Activated T-helper 1 cell treated with Interleukin-2 at 50 U/mL for 16 hours (primary cell): ENCODE measurements at places on chromosomes 12 and 14.

- DNase-seq: no peak
Observed at GRCh38 chr12:50568338-50569091, 63.7 kb downstream of the DIP2B start.

- DNase-seq: no peak
Observed at GRCh38 chr12:11477110-11477509, 81.7 kb upstream of the PRB2 start.

DNA sequence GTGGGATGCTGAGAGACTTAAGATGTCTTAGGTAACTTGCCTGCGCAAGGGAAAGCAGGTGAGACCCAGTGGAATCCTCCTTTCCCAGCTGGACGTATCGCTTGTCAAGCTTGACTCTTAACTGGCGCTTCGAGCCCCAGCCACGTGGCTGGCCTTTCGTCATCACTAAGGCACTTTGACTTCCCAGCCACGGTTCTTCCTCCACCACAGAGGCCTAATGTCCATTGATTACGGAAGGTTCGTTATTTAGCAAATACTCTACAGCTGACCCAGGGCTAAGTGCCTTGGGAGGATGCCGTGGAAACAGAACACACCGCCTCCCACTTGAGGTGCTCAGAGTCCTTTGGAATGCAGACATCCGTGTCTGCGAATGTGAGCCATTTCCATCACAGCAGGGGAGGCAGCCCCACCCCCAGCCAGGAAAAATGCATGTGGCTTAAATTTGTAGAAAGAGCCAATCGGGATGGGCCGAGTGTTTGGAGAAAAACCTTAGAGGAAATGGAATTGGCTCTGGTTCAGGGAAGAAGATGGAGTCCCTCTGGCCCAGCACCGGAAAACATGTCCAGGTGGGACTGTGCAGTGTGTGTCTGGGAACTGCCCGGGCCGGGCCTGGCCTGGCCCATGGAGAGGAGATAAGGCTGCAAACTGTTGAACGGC, 115.7 kb downstream of the PLXNC1 start:
- no peak for DNase-seq

DNA sequence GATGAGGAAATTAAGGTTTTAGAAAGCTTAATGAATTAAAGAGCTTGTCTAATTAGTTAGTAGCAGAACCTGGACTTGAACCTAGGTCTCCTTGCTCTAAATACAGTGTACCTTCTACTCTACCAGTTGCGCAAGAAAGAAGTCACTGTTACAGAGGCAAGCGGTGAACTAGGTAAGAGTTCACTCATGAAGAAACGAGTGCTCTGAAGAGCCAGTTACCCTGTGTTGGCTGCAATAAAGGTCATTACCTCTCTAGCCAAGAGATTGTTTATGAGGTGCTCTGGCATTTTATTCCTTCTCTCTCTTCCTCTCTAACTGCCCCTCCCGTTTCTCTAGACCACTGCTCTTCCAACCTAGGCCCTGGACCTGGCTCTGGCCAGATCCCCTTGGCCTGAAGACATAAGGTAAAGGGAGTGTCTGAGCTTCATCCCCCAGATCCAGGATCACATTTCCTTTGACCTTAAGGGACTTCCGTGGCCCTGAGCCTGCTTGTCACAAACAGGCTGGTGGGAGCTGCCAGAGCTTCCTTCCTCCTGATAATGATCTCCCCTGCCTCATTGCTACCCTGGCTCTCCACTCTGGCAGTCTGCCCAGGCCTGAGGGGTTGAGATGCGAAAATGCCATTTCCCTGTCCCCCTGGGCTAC, 1.9 kb downstream of the RNASE7 start:
- DNase-seq: no peak

GRCh38 chr12:56341616-56342015, 2.9 kb downstream of the IL23A start:
- DNase-seq: no peak

- no peak for DNase-seq
Observed at GRCh38 chr12:62520361-62520760, 53.7 kb downstream of the MON2 start.

DNA sequence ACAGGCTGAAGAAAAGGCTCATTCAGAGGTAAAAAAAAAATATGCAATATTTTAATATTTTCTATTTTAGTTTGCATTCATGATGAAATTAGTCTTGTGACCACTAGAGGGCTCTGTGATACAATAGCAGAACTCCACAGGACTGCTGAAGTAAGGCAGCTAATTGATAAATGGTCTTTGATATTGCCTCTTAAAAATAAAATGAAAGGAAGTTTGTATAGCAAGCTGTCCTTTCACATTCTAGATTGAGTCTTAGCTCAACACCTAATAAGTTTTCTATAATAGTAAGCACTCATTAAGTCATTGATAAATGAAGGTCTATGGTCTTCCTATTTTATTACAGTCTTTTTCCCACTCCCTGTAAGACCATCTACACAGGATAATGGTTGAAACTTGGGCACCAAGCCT, 315.7 kb downstream of the NAV3 start:
- no peak for DNase-seq

DNA sequence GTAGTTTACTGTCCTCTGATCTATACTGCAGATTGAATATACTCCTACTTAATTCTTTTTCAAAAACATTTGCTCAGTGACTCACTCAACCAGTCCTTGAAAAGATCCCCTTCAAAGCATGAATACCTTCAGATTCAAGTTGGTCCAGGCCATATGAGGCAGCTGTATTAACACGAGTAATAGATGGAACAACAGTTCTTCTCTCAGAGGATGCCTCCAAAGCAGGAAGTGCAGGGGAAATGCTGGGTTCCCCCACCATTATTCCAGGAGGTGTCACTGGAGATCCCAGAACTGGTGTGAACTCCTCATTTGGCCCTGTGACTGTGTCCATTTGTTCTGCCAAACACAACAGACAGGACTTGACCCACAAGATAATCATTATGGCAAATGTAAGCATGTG, 20.6 kb downstream of the ARMH4 start:
- no peak for DNase-seq

DNA sequence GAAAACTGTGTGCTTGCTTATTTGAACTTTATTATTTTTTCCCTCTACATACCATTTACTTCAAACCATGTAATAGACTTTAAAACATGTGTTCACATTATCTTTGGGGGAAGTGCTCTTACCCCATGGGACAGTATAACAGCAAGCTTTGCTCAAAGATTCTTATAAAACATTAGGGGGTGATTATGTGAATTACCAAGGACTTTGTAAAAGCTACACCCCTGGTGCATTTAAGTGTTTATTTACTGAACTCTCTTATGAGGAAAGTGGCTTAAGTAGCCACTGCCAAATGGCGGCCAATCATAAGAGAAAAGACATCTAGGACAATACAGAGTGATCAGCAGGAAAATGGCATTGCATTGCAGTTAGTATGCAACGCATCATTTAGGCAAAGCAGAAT, 70.3 kb downstream of the CAPZA3 start:
- no peak for DNase-seq

GRCh38 chr14:37903343-37904191, 304.1 kb upstream of the SSTR1 start:
- no peak for DNase-seq

- no peak for DNase-seq
Observed at GRCh38 chr12:64240781-64241180, 18.7 kb upstream of the KICS2 start.

- DNase-seq: no peak
Observed at GRCh38 chr12:50533203-50533584, 28.4 kb downstream of the DIP2B start.

DNA sequence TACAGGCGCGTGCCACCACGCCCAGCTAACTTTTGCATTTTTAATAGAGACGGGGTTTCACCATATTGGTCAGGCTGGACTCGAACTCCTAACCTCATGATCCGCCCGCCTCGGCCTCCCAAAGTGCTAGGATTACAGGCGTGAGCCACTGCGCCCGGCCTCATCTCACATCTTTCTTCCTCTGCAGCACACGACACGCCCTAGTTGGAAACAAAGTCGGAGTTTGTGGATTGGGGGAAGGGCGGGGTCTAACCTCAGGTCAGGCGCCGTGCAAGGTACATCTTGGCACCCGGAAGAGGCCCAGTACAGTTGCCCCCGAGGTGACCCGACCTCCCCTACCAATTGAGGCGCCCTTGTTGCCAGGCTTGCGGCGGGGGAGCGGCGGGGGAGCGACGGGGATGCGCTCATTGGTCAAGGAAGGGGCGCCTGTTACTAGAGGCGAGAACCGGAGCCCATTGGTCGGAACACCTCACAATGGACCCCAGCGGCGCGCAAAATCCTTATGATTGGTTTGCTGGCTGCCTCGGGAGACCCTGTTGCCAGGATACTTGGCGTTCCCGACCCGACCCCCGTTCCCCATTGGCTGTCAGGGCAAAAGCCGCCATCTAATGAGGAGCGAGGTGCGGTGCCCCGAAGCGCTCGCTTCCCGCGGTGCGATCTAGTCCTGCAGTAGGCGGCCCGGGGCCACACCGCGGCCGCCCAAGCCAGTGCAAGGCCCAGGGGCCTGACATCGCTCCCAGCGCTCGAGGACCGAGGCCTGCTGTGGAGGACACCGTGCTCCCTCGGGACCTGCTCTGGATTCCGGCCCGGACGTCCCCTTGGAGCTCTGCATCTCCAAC, at the start of gene REC8:
Gene REC8, plus strand, starts transcription at position 659 of the 839 bp plus-strand sequence. CDS start 473 bp downstream, outside the sequence.
- DNase-seq: peak; percentile 49

- no peak for DNase-seq
Observed at GRCh38 chr12:6978188-6978587, 7.5 kb downstream of the EMG1 start.

DNA sequence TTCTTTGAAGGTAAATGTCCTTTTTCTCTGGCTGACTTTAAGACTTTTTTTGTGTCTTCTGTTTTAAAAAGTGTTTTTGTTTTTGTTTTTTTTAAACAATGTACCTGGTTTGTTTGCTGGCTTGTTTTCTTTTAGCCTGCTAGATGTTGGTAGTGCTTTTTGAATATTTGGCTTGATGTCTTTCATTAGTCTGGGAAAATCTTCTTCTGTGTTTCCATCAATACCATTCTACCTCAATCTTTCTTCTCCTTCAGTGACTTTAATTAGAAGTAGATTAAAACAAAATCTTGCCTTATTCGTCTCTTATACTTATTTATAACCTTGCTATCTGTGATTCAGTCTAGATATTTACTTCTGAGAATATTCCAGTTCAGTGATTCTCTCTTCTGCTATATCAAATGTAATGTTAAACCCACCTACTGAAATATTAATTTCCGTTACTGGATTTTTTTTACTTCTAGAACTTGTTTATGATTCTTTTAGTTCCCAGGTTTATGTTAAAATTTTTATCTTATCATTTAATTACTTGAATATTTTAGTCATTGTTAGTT, 21.5 kb downstream of the LMNTD1 start:
- no peak for DNase-seq

DNA sequence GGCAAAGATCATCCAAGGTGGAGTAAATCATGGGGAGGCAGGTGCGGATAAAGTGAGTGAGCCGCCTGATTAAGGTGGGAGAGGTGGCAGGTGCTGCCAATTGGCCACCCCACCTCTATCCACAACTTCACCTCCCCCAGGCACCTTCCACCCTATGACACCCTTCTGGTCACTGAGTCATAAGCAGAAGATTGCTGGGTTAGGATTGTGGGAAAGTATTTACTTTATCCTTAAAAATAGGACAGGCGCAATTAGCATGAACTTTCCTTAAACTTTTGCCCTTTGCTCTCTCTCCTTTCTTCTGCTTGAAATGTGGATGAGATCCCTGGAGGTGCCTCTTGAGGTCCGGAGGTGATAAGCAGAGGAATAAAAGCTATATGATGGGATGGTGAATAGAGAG, 14.9 kb upstream of the BMP4 start:
- DNase-seq: no peak

DNA sequence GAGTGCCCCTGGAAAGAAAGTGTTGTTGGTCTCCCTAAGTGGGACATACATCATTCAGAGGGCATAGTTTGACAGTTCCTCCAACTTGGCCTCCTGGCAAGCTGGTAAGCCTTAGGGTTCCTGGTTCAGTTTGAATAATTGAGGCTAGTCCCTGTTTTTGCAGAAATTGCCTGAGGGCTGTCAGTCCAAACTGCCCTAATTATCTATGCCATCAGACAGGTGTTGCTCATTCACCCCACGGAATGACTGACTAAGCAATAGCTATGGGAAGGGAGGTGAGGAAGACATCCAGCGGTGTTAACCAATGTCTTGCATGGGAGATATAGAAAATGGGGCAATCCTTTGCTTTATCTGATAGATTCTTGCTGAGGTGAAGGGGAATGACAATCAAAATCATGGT, 37.6 kb downstream of the SPTSSA start:
- DNase-seq: no peak

- no peak for DNase-seq
Observed at GRCh38 chr12:104499668-104500332, 43.1 kb downstream of the CHST11 start.

- no peak for DNase-seq
Observed at GRCh38 chr14:38291681-38292467, 36.0 kb upstream of the CLEC14A start.

DNA sequence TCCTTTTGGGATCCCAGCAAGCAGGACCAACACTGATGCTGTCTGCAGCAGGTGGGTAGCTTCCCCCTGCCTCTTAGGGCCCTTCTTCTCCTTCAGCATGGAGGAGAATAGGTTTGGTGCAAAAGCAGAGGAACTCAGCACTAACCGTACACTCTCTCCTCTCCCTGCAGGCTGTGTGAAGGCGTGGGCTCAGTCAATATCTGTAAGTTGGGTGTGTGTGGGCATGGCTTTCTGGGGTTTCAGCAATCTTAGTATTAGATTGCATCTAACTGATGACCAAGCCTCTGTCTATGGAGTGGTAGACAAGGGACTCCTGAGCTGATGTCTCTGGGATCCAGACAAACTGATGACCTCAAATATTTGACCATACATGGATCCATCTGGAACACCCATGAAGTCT, 14.3 kb downstream of the KRT85 start:
- DNase-seq: no peak

DNA sequence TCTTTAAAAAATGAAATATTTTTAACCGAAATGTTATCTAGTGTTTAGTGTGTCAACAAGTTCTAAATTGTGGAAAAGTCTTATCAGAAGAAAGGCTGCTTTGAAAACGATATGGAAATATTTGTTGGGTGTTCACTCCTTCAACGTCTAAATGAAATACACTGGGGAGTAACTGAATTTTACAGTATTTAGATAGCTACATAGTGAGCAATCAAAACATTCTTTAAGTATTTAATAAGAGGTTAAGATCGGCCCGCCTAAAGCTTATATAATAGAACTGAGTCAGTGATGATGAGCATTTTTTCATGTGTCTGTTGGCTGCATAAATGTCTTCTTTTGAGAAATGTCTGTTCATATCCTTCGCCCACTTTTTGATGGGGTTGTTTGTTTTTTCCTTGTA, 228.3 kb downstream of the RAD51B start:
- DNase-seq: no peak
